Brain pericyte (primary cell): ENCODE measurements at places on chromosomes 4 and X.

DNA sequence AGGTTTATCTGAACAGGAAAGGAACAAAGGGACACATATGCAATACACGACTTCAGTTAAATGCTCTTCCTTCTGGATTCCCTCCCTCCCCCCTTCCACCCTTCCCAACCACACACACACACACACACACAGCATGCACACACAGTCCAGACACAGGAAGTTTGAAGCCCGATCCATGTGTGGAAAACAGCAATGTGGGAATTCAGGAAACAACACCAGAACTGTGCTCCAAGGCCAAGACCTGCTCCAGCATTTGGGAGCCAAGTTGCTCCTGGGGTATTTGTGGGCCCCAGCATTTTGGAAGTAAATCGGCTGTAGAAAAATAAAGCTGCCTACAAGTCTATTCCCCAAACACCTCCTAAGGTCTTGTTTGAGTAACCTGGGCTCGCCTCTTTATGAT, 5.6 kb upstream of the AMOT start:
- DNase-seq: no peak

DNA sequence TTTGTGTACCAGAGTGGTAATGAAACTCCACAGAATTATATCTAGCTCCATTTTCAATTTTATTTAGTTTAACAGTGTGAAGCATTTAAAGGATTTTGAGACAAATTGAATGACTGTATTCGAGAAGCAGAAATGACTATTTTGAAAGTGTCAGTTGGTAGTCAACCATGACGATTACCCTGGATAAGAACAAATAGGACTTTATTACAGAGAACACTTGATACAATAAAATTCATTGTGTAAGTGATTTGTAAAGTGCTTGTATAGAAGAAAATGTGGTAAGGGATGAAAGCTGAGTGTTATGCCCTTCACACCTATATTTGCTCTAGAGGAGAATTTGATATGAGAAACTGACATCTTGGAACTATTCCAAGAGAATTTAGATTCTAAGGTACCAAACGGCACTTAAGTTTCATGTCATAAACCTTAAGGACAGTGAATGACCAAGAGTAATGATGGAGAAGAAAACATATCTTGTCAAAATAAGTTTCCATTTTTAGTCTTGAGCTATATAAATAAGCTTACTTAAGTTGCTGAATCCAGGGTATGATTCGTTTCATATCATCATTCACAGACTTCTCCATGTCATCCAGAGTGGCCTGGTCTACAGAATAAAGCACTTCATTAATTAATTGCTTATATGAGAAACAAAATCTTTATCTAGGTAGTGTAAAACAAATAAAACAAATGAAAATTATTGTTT, 34.6 kb downstream of the MED14 start:
- DNase-seq: no peak

- DNase-seq: no peak
Observed at GRCh38 chrX:68758671-68759070, 70.2 kb upstream of the EFNB1 start.

GRCh38 chr4:129344058-129344457, 248.1 kb downstream of the C4orf33 start:
- DNase-seq: no peak

- no peak for DNase-seq
Observed at GRCh38 chrX:856566-857290, 226.1 kb downstream of the SHOX start.

GRCh38 chrX:112841114-112841819, 636 bp upstream of the AMOT start:
- peak; percentile 36 for DNase-seq

DNA sequence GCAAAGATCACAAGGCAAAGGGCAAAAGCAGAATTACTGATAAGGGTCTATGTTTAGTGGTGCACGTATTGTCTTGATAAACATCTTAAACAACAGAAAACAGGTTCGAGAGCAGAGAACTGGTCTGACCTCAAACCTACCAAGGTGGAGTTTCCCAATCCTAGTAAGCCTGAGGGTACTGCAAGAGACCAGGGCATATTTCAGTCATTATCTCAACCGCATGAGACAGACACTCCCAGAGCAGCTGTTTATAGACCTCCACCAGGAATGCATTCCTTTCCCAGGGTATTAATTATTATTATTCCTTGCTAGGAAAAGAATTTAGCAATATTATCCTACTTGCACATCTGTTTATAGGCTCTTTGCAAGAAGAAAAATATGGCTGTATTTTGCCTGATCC, 51.5 kb downstream of the NPNT start:
- no peak for DNase-seq

- DNase-seq: no peak
Observed at GRCh38 chrX:35622040-35622439, 176.1 kb upstream of the MAGEB16 start.

- no peak for DNase-seq
Observed at GRCh38 chr4:71290476-71290875, 48.3 kb upstream of the SLC4A4 start.

DNA sequence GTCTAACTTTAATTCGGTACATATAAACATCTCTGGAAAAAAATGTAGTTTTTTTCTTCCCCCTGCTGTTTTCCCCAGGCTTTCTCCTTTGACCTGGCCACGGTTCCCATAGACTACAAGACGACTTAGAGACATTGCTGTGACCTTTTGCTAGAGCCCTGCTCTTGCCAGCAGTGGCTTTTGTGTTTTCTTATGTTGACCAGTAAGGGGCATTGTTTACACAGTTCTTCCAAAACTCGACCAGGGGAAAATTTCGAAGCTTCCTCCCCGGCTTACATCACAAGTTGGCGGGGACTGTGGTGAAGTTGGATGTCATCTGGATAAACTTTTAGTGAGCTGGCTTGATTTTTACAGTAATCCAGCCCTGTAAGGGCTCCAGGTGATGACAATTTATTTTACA, 9.3 kb downstream of the CCDC160 start:
- DNase-seq: peak; percentile 8

- DNase-seq: no peak
Observed at GRCh38 chrX:134244043-134244442, 7.1 kb downstream of the CCDC160 start.

DNA sequence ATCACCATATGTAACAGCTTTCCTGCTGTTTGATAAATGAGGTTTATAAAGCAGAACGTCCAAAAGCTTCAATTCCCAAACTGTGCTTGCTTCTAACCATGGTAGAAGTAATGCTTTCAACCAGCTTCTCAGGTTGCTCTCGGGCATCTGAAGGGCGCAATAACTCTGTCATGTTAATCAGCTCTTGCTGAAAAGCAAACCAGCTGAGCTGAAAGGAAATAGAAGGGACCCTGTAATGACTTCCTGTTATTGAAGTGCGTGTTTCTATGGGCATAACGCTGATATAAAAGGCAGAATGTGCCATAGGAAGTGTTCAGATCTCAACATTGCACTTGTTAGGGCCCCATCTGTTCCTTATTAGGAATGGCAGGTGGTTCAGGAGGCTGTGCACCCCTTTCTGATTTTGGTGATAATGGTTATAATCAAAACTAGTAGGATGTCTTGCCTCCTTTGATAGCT, 21.2 kb downstream of the HERC3 start:
- no peak for DNase-seq

- peak; percentile 43 for DNase-seq
Observed at GRCh38 chrX:45803383-45803921, 602.8 kb upstream of the DIPK2B start.

DNA sequence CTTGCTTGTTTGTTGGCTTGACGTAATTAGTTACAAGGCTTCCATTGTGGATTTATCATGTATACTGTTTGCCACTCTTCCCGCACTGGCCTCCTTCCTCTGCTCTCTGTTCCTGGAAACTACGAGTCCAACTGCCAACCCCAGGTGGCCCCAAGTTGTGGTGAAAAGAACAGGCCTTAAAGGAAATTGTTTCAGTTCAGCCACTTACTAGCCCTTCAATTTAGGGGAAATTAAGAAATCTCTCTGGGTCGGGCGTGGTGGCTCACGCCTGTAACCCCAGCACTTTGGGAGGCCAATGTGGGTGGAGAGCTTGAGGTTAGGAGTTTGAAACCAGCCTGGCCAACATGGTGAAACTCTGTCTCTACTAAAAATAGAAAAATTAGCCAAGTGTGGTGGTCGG, 28.0 kb downstream of the RBM47 start:
- DNase-seq: no peak

GRCh38 chr4:137213372-137214173, 318.7 kb downstream of the PCDH18 start:
- no peak for DNase-seq

GRCh38 chr4:74930162-74930561, 2.8 kb upstream of the PARM1 start:
- DNase-seq: no peak

- DNase-seq: peak; percentile 11
Observed at GRCh38 chrX:8971116-8971515, 62.8 kb downstream of the FAM9B start.

- DNase-seq: no peak
Observed at GRCh38 chr4:75653845-75654503, 19.2 kb downstream of the G3BP2 start.

- DNase-seq: no peak
Observed at GRCh38 chrX:12979026-12979607, 4.2 kb downstream of the TMSB4X start.

DNA sequence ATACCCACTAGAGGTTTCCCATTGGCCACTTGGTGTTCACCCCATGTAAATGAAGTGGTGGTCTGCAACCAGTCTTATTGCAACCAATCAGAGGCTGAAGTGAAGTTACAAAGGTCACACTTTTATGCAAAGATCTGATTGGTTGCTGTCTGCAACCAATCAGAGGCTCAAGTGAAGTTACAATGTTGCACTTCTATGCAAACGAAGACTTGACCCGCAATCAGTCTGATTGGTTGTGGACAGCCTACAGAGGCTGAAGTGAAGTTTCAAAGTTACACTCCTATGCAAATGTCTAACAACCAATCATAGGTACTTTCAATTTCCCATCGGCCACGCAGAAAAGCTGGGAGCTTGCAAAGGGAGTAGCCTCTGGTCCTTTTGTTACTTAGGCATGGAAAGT, 22.3 kb upstream of the XPNPEP2 start:
- no peak for DNase-seq

GRCh38 chr4:38113132-38113531, 152.9 kb downstream of the PTTG2 start:
- DNase-seq: no peak

GRCh38 chrX:53223955-53224859, 800 bp downstream of the KDM5C start:
- DNase-seq: no peak

- DNase-seq: no peak
Observed at GRCh38 chrX:20252381-20253231, 14.1 kb downstream of the RPS6KA3 start.

GRCh38 chrX:45001048-45001447, 128.1 kb downstream of the KDM6A start:
- no peak for DNase-seq

DNA sequence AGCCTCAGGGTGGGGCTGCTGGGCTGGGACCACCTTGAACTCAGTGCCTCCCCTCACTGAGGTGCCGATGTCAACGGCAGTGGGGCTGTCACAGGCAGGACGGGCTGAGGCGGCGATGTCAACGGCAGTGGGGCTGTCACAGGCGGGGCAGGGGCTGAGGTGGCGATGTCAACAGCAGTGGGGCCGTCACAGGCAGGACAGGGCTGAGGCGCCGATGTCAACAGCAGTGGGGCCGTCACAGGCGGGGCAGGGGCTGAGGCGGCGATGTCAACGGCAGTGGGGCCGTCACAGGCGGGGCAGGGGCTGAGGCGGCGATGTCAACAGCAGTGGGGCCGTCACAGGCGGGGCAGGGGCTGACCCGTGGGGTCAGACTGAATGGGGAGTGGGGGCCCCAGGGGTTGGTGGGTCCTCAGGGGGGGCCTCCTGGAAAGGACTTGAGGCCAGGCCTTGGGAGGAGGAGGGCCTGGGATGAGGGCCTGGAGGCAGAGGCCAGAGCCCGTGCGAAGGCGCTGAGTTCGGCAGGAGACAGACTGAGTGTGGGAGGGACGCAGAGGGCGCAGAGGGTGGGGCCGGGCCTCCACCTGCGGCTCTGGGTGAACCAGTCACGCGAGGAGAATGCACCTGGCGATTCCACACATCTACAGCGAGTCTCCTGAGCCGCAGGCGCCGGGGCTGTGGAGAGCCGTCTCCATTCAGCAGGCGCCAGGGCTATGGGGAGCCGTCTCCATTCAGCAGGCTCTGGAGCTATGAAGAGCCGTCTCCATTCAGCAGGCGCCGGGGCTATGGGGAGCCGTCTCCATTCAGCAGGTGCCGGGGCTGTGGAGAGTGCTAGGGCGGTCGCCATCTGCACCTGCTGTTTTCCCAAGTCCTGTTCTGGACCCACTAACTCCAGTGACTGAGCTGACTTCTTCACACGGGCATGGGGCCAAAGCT, 22.9 kb downstream of the ATP5ME start:
- no peak for DNase-seq

- no peak for DNase-seq
Observed at GRCh38 chr4:5361968-5362367, 310.7 kb downstream of the STK32B start.

GRCh38 chr4:178344096-178344495, 901.9 kb upstream of the AGA start:
- DNase-seq: no peak
